ENCODE measurements at places on chromosomes 3 and 15. TPM values are rescaled to one million over a fixed set of nuclear protein-coding genes. Genes with fewer than 3 reads are reported as not detected.

The POLQ gene
- total RNA-seq: 13.3 TPM

The RPSA gene
- total RNA-seq: 2,957 TPM

The MON1A gene
- 12.3 TPM for total RNA-seq

The GAP43 gene
- total RNA-seq: 1.9 TPM

The GOLGA8S gene
- not detected for total RNA-seq

The HCN4 gene
- total RNA-seq: not detected

The RTP4 gene
- 0.90 TPM for total RNA-seq

The FBLN2 gene
- 1.4 TPM for total RNA-seq

The UBAP1L gene
- total RNA-seq: 0.93 TPM

The RBMS3 gene
- 22.9 TPM for total RNA-seq

The OCA2 gene
- 0.19 TPM for total RNA-seq

The TMEM158 gene
- 17.2 TPM for total RNA-seq

Measured in A375 (cell line).